Activated CD4-positive, alpha-beta T cell treated with anti-CD3 and anti-CD28 coated beads, Interleukin-2, amount 10 ng/mL, durations not matched to agents 7 days and 5 days (primary cell): ENCODE measurements at places on chromosomes 1 and 21.
A peak's percentile ranks its signal among the peaks of the same experiment; 100 is the strongest.

GRCh38 chr1:92862605-92863004, 30.8 kb downstream of the RPL5 start:
- DNase-seq = no peak

DNA sequence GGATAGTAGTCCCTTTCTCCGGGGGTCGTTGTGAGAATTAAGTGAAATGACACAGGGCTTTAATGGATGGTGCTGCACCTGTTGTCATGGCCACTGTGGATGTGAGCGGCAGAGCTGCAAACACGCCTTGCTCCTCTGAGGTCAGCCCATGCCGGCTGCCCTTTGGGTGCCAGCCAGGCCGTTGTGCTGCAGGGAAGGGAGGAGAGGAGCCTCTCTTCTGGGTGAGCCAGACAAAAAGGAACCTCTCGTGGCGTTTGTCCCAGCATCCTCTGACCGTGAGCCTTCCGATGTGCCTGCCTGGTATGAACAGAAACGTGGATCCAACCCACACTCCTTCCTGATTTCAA, 383.0 kb upstream of the VAMP3 start:
- DNase-seq = peak; percentile 0

DNA sequence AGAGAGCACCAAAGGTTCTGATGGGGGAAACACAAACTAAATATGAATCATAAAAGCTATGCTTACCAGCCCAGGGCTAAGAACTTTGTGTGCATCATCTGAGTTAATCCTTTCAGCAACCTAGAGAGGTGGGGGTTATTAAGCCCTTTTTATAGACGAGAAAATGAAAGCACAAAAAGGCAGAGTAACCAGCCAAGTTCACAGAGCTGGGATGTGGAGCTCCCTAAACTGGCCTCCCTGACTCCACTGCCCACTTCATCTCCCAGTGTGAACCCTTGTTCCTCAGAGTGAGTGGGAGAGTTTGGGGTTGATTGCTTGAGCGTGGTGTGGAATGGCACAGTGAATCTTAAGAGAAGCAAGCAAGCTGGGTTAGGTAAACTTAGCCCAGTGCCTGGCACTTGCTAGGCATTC, 10.8 kb upstream of the BCAR3 start:
- DNase-seq = no peak

- DNase-seq = no peak
These were observed 57.3 kb downstream of the NFASC start for GRCh38 chr1:204927673-204928641.

DNA sequence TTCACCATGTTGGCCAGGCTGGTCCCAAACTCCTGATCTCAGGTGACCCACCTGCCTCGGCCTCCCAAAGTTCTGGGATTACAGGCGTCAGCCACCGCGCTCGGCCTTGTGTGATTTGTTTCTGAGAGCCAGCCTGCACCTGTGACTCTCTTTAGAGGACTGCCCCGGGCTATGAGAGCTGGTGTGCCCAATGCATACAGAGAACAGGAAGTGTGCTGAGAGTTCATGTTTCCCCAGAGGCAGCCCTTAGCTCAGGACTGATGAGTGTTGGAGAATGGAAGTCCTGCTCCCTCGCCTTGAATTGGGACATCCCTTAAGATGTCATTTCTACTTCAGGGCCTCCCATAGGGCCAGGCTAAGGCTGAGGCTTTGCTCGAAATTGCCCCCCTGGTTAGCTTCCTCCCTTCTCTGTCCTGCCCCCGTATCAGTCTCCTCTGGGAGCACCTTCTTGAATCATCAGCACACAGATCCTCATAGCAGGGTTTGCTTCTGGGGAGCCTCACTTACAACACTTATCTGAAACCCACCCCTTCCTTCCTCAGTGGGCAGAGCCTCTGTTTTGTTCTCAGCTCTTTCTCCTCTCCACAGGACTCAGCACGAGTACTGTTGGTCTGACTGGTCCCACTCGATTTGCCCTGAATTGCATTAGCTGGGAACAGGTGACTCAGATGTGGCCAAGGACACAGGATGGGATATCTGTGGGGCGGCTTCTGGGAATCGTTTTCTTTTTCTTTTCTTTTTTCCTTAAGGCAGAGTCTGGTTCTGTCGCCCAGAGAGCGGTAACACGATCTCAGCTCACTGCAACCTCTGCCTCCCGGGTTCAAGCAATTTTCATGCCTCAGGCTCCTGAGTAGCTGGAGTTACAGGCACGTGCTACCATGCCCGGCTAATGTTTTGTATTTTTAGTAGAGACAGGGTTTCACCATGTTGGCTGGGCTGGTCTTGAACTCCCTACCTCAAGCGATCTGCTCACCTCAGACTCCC, 80.1 kb downstream of the UBIAD1 start:
- DNase-seq = no peak

DNA sequence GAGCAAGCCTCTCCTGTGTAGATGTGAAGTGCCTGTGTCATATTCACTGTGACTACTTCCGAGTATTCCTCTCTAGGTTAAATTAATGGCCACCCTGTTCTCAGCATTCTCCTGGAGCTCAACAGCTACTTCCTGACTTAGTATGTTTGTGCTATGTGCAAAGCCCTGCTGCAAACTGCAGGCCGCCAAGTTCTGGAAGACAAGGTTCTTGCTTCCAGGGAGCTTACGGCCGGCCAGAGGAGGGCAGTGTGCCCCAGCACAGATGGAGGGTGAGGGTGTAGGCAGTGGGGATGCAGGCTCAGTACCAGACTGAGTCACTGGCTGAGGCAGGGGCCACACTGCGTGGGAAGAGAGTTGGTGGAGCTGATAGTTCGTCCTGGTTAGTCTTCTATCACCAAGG, 43.2 kb downstream of the ELK4 start:
- no peak for DNase-seq

- DNase-seq = no peak
These were observed 90.6 kb downstream of the OBSCN start for GRCh38 chr1:228298471-228298870.
